ENCODE measurements at places on chromosomes 16 and 17.

DNA sequence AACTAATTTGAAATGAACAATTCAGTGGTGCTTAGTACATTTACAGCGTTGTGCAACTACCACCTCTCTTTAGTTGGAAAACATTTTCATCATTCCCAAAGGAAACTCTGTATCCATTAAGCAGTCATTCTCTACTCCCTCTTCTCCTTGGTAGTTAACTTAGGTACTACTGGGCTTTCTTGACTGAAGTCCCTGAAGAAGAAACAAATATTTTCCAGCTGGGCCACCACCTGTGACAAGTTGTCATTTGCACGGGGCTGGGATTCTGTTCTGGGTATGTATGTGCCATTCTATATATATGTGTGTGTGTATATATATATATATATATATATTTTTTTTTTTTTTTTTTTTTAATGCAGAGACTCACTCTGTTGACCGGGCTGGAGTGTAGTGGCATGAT lies 15.4 kb upstream of the RMI2 start:
- DNase-seq, result no peak

GRCh38 chr17:10149573-10150399 lies 48.6 kb downstream of the GAS7 start:
- DNase-seq, result no peak

DNA sequence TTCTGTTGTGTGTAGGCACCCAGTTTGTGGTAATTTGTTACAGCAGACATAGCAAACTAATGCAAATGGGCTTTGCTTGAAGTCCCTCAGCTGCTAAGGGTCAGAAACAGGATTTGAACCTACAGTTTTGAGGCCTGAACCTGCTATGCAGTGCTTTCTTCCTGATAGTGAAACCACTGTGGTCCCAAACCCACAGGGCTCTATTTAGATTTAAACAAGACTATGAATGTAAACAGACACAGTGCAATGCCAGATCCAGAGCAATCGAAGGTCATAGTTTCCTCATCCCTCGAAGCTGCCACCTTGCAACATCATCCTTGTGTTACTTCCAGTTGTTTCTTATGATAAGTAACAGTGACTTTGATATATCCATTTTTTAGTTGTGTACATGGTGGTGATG lies 630.2 kb downstream of the WWOX start:
- DNase-seq, result no peak

- DNase-seq, result no peak
These were observed 42.4 kb upstream of the FBXO47 start for GRCh38 chr17:39009581-39010001.

- DNase-seq, result no peak
These were observed 27.9 kb downstream of the SREBF1 start for GRCh38 chr17:17808706-17809432.

DNA sequence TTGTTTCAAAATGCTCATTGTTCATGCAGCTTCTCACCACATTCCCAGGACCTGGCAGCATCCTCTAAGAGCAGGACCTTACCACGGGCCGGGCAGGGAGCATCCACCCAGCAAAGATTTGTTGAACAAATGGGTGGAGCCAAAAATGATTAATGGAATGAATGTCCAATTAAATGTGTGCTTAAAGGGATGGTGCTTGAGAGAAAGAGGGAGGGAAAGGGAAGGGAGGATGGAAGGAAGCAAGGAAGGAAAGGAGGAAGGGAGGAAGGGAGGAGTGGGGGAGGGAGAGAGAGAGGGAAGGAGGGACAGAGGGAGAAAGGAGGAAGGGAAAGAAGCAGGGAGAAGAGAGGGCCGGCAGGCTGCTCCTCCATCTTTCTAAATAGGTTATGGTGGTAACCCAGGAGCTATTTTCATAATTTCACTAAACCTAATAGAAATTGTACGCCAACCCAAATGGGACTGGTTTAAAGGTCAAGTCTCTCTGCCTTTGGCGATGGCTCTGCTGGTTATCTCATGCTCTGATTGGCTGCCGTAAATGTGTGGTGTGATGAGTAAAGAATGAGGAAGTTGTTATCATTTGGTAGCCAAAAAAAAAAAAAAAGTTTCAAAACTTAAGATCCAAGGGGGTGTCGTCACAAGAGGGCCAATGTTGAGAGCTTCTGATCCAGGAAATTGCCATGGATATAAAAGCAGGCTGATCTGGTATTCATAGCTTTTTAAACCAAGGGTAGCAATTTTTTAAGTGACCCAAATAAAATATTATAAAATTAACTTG lies 126.7 kb upstream of the FOXF1 start:
- DNase-seq, result no peak

DNA sequence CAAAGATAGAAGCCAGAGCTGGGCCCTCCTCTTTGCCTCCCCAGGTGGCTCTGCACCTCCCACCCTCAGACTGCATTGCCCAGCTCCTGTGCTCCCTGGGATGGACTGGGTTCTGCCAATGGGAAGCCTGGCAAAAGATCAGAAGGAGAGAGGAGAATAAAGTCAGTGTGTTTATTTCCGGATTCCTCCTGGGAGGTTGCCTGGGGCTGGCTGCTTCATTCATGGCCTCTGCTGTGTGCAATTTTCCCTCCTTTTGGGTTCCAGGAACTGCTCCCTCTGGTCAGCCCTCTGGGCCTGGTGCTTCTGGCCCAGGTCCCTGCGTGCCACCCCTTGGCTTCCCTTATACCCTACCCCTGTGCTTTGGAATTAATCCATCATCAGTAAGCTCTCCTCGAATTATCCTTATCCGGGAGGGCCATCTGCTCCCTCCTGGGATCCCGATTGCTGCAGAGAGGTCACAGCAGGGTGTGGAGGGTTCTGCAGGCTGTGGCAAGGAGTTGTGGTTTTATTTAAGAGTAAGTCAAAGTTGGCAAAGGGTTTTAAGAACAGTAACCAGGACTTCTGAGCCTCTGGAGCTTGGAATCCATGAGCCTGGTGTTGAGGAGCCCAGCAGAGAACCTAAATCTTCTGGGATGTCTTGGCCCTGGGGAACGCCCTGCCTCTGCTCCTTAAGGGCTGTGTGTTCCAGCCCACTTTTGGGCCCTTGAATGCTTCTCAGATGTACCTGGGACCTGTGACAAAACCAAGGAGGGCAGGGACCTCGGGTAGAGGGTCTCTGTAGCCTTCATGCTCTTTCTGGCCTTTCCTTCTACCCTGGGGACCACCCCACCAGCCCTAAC lies 8.2 kb upstream of the MMP2 start:
- DNase-seq, result no peak

- DNase-seq, result no peak
These were observed 37.4 kb upstream of the IL21R start for GRCh38 chr16:27364493-27365141.

GRCh38 chr17:36074365-36074764 lies 10.3 kb downstream of the CCL18 start:
- DNase-seq, result no peak

GRCh38 chr17:6422654-6423241 lies 12.2 kb downstream of the AIPL1 start:
- no peak for DNase-seq

- no peak for DNase-seq
These were observed 75.6 kb downstream of the AMFR start for GRCh38 chr16:56349711-56350161.

DNA sequence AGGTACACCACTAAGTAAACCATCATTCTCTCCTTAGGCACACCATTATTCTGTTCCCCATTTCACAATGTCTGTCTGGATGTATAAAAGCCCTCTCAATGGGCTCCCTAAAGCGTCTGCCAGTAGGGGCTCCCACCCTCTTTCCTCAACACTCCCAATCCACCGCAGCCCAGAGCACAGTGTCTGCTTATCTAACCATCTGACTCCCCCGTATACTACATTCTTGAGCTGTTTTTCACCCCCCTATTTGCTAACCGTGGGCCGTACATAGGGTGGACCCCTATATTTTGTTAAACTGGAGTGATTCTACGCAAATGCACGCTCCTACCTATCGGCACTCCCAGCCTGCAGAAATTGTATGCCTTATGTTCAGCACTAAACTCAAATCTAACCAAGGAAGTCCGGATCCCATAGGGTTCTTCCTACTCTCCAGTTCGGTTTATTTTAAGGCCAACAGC lies 685 bp upstream of the PSMD3 start:
- no peak for DNase-seq

- no peak for DNase-seq
These were observed 21.0 kb downstream of the MEIOB start for GRCh38 chr16:1850981-1851380.

DNA sequence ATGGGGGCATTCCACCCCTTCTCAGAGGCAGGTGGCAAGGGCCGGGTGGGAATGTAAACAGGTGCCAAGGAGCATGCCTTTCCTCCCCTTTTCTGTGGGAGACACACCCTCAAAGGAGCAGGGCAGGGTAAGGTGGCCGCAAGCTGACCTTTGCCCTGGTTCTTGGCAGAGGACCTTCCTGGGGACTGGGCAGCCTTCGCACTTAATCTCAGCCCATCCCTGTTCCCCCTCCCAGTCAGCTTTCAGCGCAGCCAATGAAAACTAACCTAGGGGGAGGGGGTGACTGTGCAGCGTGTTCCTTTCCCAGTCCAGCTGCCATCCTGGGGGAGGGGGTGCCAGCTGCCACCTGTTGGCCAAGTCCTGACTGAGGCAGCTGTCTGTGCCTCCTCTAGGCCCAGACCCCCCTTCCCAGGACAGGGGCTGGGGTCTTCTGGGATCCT lies 2.8 kb downstream of the TRAF4 start:
- no peak for DNase-seq

- no peak for DNase-seq
These were observed 16.1 kb downstream of the SPNS2 start for GRCh38 chr17:4514779-4515178.

- DNase-seq, result no peak
These were observed 380.4 kb upstream of the CCL2 start for GRCh38 chr17:33874617-33875060.

DNA sequence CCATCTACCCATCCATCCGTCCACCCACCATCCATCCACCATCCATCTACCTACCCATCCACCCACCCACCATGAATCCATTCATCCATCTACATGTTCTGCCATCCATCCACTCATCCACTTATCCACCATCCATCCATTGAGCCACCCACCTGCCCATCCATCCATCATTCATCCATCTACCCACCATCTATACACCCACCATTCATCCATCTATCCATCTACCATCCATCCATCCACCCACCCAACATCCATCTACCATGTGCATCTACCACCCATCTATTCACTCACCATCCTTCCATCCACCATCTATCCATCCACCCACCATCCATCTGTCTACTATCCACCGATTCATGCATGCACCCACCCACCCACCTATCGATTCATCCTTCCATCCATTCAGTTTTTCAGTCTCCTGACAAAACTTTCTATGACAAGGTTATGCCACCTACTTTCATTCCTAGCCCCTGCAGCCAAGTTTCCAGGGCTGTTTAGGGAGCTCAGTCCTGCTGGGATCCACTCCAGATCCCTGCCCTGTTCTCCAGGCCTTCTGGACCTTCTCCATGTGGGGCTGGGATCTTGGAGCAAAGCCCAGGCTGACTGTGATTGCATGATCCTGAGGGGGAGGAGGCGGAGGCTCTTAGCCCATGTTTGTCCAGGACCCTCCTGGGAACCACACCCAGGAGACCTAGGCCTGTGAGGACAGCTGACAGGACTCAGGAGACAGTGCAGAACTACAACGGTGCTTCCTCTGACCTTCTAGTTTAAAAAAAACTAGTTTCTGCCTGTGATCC lies 27.4 kb downstream of the BCO1 start:
- no peak for DNase-seq

DNA sequence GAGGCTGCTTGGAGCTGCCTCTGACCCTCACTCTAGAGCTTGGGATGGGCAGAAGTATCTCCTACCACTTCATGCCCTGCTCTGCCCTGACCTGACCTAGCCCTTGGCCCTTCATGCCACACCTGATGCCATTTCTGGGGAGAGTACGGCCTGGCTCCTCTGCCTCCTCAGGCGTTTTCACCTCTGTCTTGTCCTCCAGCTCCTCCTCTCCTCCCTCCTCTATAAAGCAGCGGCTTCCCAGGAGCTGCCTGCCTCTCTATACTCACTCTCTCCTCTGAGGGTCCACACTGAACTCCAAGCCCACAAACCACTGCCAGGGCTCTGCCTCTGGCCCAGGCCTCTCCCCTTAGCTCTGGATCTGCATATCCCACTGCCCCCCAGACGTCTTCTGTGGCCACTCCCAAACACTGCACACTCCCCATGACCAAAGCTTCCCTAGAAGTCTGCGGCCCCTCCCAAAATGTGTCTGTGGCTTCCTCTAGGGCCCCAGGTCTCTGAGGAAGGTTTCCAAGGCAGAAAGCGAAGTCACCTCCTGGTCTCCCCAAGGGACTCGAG lies 52.6 kb downstream of the PITPNM3 start:
- no peak for DNase-seq

GRCh38 chr16:66547101-66547989 lies 2.6 kb downstream of the TK2 start:
- no peak for DNase-seq

- no peak for DNase-seq
These were observed 21.8 kb downstream of the CBFB start for GRCh38 chr16:67050796-67051195.

DNA sequence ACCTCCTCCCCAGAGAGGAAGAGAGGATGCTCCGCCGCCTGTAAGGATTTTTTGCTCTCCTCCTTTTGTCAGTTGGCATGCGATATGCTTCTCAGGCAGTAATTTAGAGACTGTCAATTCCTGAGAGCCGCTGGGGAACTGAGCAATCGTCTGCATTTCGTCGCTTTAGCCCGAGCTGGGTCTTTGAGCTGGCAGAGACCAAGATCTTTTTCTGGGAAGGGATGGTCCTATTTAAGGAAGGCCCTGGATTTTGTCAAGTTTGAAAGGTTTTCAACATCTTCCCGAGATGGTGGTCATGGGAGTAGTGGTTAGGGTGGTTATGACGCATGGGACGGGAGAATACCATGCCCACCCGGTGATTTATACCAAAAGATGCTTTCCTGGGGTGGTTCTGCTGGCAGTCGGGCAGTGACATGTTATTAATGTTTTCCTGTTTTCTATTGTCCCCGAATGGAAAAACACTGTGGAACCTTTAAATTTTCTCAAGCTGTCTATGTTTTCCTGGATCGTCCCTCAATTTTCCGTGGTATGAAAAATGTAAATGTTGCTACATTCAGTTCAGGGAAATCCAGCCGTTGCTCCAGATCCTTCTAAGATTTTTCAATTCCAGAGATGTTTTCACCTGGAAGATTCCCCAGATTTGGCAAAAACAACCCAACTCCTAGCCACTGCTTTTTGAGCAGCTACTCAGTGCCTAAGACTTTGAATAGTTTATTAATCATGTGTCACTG lies 586.4 kb downstream of the MAF start:
- DNase-seq, result no peak
